ENCODE measurements at places on chromosomes 5 and 9. TPM values are rescaled to one million over a fixed set of nuclear protein-coding genes. Genes with fewer than 3 reads are reported as not detected.
A peak's percentile ranks its signal among the peaks of the same experiment; 100 is the strongest.

DNA sequence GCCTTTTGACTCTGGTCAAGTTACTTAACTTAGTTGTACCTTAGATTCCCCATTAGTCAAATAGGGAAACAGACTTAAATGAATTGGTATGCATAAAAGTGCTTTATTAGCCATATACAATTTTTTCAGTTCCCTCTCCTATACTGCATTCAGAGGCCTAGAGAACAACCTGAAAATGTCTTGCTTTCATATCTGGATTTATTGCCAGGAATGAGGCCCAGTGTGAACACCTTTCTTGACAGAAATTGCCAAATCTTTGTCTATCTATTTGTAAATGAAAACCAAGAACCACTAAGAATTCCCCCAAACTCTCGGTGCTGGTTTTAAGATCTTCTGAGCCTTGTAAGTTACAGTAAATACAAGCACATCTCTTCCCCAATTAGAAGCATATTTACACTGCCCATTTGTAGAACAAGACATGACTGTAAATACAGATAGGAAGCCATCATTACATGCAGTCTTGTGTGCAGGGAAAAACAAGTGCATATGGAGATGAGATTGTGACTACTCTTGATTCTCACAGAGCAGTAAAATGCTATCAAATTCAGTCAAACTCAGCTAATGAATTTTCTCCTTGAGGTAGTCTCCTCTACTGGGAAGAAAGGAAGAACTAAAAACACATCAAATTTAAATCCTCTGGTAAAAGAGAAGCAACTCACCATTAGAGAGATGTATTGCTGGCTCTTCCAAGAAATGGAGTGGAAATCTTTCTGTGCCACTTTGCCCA lies 5.2 kb upstream of the FAM13B start:
- H3K4me1 ChIP-seq, result peaks cover 6% of the 10 kb centered on the region
- DNase-seq, result no peak
- H3K27me3 ChIP-seq, result no peaks in the 10 kb centered on the region
- no peaks in the 10 kb centered on the region for H3K36me3 ChIP-seq
- H3K27ac ChIP-seq, result peak overlapping the region; percentile 34

DNA sequence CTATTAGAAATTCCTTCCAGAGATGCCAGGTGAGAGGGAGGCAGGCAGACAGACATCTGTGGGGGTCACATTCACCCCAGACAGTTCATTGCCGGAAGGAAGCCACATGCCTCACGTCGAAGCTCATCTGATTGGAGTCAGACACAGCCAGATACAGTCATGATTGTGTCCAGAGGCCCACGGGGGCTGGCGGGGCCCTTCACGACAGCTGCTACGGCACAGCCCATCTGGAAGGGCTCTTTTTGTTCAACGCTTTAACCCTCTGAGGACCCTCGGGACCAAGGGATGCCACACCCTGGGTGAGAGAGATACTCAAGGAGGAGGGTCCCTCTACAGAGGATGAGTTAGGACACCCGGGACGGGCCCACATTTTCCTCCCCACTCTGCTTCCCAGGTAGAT lies 31.9 kb upstream of the GABRP start:
- DNase-seq, result no peak
- no peak overlapping the region for H3K4me3 ChIP-seq
- no peaks in the 10 kb centered on the region for H3K36me3 ChIP-seq
- H3K4me1 ChIP-seq, result no peaks in the 10 kb centered on the region
- peak overlapping the region; percentile 92 for H3K27ac ChIP-seq
- no peaks in the 10 kb centered on the region for H3K27me3 ChIP-seq

GRCh38 chr5:124883681-124884080 lies 137.2 kb upstream of the ZNF608 start:
- H3K27me3 ChIP-seq, result no peaks in the 10 kb centered on the region
- H3K4me3 ChIP-seq, result no peak overlapping the region
- H3K36me3 ChIP-seq, result no peaks in the 10 kb centered on the region
- no peak overlapping the region for H3K27ac ChIP-seq

DNA sequence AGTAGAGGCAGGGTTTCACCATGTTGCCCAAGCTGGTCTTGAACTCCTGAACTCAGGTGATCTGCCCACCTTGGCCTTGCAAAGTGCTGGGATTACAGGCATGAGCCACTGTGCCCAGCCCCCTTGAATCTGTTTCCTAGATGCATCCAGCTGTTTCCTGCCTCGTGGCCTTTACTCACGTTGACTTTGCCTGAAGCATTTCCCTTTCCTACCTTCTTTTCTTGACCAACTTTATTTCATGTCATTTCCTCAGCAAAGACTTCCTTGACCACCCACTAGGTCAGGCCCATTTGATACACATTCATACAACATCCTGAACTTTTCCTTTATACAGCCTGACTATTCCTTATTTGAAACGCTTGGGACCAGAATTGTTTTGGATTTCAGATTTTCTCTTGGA lies 51.0 kb downstream of the DOCK2 start:
- no peak overlapping the region for H3K27ac ChIP-seq
- H3K36me3 ChIP-seq, result no peaks in the 10 kb centered on the region

- DNase-seq, result no peak
- H3K27me3 ChIP-seq, result no peaks in the 10 kb centered on the region
- H3K4me1 ChIP-seq, result no peaks in the 10 kb centered on the region
- no peaks in the 10 kb centered on the region for H3K36me3 ChIP-seq
- H3K27ac ChIP-seq, result no peak overlapping the region
- H3K4me3 ChIP-seq, result no peak overlapping the region
These were observed 55.6 kb downstream of the FANCC start for GRCh38 chr9:95261890-95262289.

GRCh38 chr5:93076096-93076495 lies 504.9 kb downstream of the NR2F1-AS1 start:
- no peak overlapping the region for H3K4me3 ChIP-seq
- no peaks in the 10 kb centered on the region for H3K36me3 ChIP-seq
- no peaks in the 10 kb centered on the region for H3K27me3 ChIP-seq
- no peak overlapping the region for H3K27ac ChIP-seq
- no peak for DNase-seq
- no peaks in the 10 kb centered on the region for H3K4me1 ChIP-seq

GRCh38 chr5:142881784-142882126 lies 111.6 kb downstream of the ARHGAP26 start:
- H3K27me3 ChIP-seq, result no peaks in the 10 kb centered on the region
- H3K36me3 ChIP-seq, result no peaks in the 10 kb centered on the region
- no peak overlapping the region for H3K27ac ChIP-seq
- no peak overlapping the region for H3K4me3 ChIP-seq
- no peak for DNase-seq
- no peaks in the 10 kb centered on the region for H3K4me1 ChIP-seq

- no peaks in the 10 kb centered on the region for H3K4me1 ChIP-seq
- no peaks in the 10 kb centered on the region for H3K27me3 ChIP-seq
- DNase-seq, result no peak
- H3K27ac ChIP-seq, result no peak overlapping the region
- peaks cover 5% of the 10 kb centered on the region for H3K36me3 ChIP-seq
These were observed 35.8 kb upstream of the MEGF10 start for GRCh38 chr5:127254729-127255284.

GRCh38 chr9:88106492-88106891 lies 31.8 kb downstream of the SPATA31C2 start:
- no peaks in the 10 kb centered on the region for H3K27me3 ChIP-seq
- no peak for DNase-seq
- no peak overlapping the region for H3K4me3 ChIP-seq

- H3K36me3 ChIP-seq, result no peaks in the 10 kb centered on the region
- no peak overlapping the region for H3K27ac ChIP-seq
- no peaks in the 10 kb centered on the region for H3K4me1 ChIP-seq
- DNase-seq, result no peak
These were observed 323.8 kb upstream of the IRX4 start for GRCh38 chr5:2206293-2207108.

DNA sequence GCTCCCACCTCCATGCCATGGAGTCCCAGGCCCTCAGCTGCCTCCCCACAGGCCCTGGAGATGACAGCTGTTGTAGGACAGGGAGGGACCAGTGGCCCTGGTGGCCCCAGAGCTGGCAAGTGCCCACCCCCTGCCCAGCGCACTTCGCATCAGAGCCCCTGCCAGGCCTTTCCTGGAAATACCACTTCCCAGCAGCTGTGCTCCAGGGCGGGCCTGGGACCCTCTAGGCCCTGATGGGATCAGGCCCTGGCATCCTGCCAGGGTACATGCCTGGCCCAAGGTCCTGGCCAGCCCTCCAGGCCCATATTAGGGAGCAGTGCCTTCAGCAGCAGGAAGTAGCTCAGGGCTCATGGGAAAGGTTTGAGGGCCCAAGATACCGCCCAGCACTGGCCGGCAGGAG lies 2.5 kb downstream of the KCNT1 start:
- H3K27me3 ChIP-seq, result peaks cover 81% of the 10 kb centered on the region
- no peak overlapping the region for H3K27ac ChIP-seq
- H3K4me1 ChIP-seq, result no peaks in the 10 kb centered on the region
- no peak for DNase-seq
- no peak overlapping the region for H3K4me3 ChIP-seq

- no peaks in the 10 kb centered on the region for H3K36me3 ChIP-seq
- H3K27me3 ChIP-seq, result peaks cover 3% of the 10 kb centered on the region
- no peak overlapping the region for H3K4me3 ChIP-seq
- peak overlapping the region; percentile 50 for H3K27ac ChIP-seq
- no peak for DNase-seq
- peaks cover 9% of the 10 kb centered on the region for H3K4me1 ChIP-seq
These were observed 5.5 kb downstream of the PCDH1 start for GRCh38 chr5:141872496-141873356.

GRCh38 chr5:116751684-116752083 lies 177.1 kb upstream of the SEMA6A start:
- no peak overlapping the region for H3K4me3 ChIP-seq
- H3K27ac ChIP-seq, result no peak overlapping the region
- no peak for DNase-seq
- no peaks in the 10 kb centered on the region for H3K27me3 ChIP-seq
- no peaks in the 10 kb centered on the region for H3K36me3 ChIP-seq
- no peaks in the 10 kb centered on the region for H3K4me1 ChIP-seq

GRCh38 chr5:138972230-138972629 lies 97.1 kb upstream of the LRRTM2 start:
- H3K27me3 ChIP-seq, result no peaks in the 10 kb centered on the region
- H3K27ac ChIP-seq, result no peak overlapping the region
- no peak for DNase-seq
- H3K36me3 ChIP-seq, result no peaks in the 10 kb centered on the region

- no peaks in the 10 kb centered on the region for H3K36me3 ChIP-seq
- H3K4me1 ChIP-seq, result no peaks in the 10 kb centered on the region
- no peak for DNase-seq
These were observed 115.9 kb upstream of the DAPK1 start for GRCh38 chr9:87381746-87382145.

- DNase-seq, result no peak
- no peaks in the 10 kb centered on the region for H3K36me3 ChIP-seq
- no peaks in the 10 kb centered on the region for H3K27me3 ChIP-seq
These were observed 2.7 kb upstream of the MYMK start for GRCh38 chr9:133527444-133527920.

DNA sequence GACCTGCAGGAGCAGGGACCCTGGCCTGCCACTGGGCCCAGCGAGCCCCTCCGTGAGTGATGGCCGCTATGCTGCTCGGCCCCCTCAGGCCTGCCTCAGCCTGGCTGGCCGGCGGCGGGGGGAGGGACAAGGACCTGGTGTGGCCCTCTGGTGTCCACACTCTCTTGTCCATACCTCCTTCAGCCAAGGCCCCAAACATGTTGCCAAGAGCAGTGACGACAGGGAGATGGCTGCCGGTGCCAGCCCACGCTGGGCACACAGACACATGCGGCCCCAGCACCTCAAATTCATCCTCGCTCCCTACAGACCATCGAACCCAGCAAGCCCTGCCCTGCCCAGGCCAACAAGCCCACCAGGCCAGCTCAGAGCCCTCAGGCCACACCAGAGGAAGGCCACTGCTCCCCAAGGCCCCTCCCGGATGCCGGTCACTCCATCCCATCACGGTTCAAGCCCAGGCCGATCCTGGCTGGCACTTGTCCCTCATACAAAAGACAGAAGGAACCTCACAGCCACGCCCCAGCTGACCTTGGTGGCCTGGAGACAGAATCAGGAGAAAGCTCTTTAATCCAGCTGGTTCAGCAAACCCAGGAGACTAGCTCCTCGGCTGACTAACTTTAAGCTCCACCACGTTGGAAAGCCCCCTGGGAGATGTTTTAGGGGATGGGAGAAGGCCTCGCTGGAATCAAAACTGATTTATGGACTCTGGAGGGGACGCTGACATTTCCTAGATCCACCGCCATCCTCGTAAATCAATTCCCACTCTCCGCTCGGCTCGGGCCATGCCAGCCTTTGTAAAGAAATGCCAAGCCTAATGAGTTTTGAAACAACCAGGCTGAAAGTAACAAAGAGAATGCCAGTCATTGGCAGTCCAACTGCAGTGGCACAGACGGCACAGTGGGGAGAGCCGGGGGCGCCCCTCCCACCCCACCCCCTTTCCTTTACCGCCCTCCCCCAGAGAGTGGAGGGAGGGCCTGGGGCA lies 84.9 kb downstream of the VAV2 start:
- no peaks in the 10 kb centered on the region for H3K36me3 ChIP-seq
- DNase-seq, result no peak
- no peaks in the 10 kb centered on the region for H3K27me3 ChIP-seq
- H3K4me3 ChIP-seq, result no peak overlapping the region

GRCh38 chr5:5826911-5827310 lies 404.4 kb downstream of the ICE1 start:
- no peak for DNase-seq
- no peaks in the 10 kb centered on the region for H3K36me3 ChIP-seq
- H3K27ac ChIP-seq, result no peak overlapping the region
- H3K4me3 ChIP-seq, result no peak overlapping the region

DNA sequence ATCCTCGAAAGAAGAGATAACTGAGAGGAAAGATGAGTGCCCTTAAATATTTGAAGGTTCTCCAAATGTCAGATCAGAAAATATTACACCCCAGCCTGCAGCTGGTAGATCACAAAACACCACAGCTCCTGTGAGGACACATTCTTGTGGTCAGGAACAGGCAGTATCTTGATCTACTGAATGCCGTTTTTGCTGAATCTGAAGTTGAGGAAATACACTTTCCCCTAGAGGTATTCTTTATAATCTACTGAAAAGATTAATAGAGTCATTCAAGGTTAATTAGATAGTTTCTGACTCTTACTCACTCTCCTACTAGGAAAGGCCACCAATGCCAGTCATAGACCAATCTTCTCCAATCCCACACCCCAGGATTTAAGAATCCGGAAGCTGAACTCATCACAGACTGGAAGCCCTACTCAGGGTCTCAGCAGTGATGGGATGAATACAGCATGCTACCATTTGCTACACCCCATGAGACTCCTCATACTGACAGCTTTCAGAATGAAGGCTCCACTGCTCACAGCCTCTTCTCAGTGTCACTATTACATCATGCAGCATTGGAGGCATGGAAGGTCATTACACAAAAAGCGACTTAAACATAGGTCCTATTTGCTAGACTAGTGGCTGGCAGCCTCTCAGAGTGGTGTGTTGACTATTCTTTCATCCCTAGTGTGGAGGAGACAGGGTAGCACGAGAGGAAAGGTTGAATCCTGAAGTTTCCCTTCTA lies 143.9 kb upstream of the SLC1A3 start:
- no peaks in the 10 kb centered on the region for H3K36me3 ChIP-seq
- H3K4me3 ChIP-seq, result no peak overlapping the region
- no peaks in the 10 kb centered on the region for H3K27me3 ChIP-seq
- H3K27ac ChIP-seq, result no peak overlapping the region
- H3K4me1 ChIP-seq, result peaks cover 2% of the 10 kb centered on the region
- no peak for DNase-seq

GRCh38 chr5:39055027-39055767 lies 19.0 kb downstream of the RICTOR start:
- no peaks in the 10 kb centered on the region for H3K36me3 ChIP-seq
- no peaks in the 10 kb centered on the region for H3K4me1 ChIP-seq
- no peaks in the 10 kb centered on the region for H3K27me3 ChIP-seq
- H3K4me3 ChIP-seq, result no peak overlapping the region
- no peak for DNase-seq

Gene ENC1
- 13.8 TPM for total RNA-seq

Gene TMC1
- total RNA-seq, result not detected

Gene SLC6A3
- total RNA-seq, result 0.15 TPM

Gene ADAMTS19
- 0.98 TPM for total RNA-seq

Gene PPP2CA
- total RNA-seq, result 152 TPM

Gene NRG2
- total RNA-seq, result 16.5 TPM

Gene CDH9
- not detected for total RNA-seq

Data from breast epithelium (tissue), 4 donors.